ENCODE measurements at places on chromosomes 12 and 14.

- H3K4me3 ChIP-seq = no peak overlapping the region
- H3K36me3 ChIP-seq = no peaks in the 10 kb centered on the region
- H3K4me1 ChIP-seq = no peaks in the 10 kb centered on the region
- DNase-seq = no peak
- no peaks in the 10 kb centered on the region for H3K27me3 ChIP-seq
These were observed 14.4 kb downstream of the TEAD4 start for GRCh38 chr12:2973566-2973965.

GRCh38 chr12:131368668-131369071 is 342.2 kb upstream of the SFSWAP start:
- DNase-seq = peak; percentile 54
- H3K36me3 ChIP-seq = no peaks in the 10 kb centered on the region
- no peak overlapping the region for H3K4me3 ChIP-seq
- H3K27ac ChIP-seq = no peak overlapping the region

- H3K36me3 ChIP-seq = no peaks in the 10 kb centered on the region
- H3K4me3 ChIP-seq = no peak overlapping the region
- H3K27ac ChIP-seq = no peak overlapping the region
- H3K4me1 ChIP-seq = peaks cover 5% of the 10 kb centered on the region
- H3K27me3 ChIP-seq = peaks cover 32% of the 10 kb centered on the region
These were observed 21.0 kb upstream of the MYL2 start for GRCh38 chr12:110941391-110941790.

DNA sequence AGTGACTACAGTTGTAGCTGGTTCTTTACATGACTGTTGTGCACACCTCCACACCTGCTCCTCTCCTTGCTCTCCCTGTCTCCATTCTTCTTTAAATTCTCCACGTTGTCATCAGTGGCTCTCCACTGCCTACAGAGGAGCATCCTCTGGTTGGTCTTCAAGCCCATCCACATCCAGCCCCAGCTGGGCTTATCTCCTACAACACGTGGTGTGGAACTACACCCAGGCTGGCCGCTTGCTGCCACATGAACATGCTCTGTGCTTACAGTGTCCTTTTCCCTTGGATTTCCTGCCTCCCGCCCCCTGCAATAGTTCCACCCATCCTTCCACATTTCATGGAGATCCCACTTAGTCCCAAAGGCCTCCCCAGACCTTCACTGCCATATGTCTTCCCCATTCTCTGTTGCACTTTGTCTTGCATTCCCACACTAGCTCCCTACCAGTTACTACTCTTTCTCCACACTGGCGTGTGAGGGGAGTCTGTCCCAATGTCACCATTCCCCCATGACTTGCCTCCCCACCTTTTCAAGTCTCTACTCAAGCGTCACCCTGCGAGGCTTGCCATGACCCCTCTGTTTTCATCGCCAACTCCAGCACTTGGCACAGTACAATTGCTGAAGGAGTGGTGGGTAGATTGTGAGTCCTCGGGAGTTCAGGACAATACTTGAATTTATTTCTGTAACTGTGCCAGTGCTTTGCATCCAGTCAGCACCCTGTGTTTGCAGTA is 9.8 kb upstream of the MCRS1 start:
- H3K4me3 ChIP-seq = no peak overlapping the region
- no peak for DNase-seq
- H3K36me3 ChIP-seq = peaks cover 11% of the 10 kb centered on the region
- H3K27ac ChIP-seq = no peak overlapping the region
- peaks cover 8% of the 10 kb centered on the region for H3K4me1 ChIP-seq
- H3K27me3 ChIP-seq = no peaks in the 10 kb centered on the region

DNA sequence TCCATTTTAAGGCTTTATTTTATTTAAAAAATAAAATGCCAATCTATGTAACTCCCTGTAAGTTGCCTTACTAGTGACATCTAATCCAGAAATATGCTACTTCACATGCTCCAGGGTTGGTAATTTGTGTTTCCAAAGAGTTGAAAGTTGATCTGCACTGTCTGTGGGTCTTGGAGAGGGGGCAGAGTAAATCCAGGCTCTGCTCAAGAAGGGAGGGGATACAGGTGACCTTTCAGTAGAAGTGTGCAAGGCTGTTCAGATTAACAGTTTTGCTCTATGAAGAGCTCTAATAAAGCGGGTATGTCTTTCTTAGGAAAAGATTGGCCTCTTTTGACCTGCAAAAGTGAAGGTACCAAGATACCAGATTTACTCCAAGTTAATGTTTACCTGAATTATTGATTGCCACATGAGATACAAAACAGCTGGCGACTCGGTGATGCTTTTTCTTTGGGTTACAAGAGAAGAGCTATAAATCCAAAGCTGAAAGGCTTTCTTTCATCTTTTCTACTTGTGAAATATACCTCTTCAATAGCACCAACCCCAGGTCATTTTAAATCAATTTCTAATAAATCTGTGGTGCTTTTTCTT is 75.6 kb upstream of the FLRT2 start:
- H3K4me3 ChIP-seq = no peak overlapping the region
- no peaks in the 10 kb centered on the region for H3K36me3 ChIP-seq
- no peaks in the 10 kb centered on the region for H3K4me1 ChIP-seq
- DNase-seq = no peak
- no peaks in the 10 kb centered on the region for H3K27me3 ChIP-seq

- no peak overlapping the region for H3K4me3 ChIP-seq
- DNase-seq = peak; percentile 43
- no peaks in the 10 kb centered on the region for H3K27me3 ChIP-seq
- no peak overlapping the region for H3K27ac ChIP-seq
- H3K4me1 ChIP-seq = peaks cover 28% of the 10 kb centered on the region
- no peaks in the 10 kb centered on the region for H3K36me3 ChIP-seq
These were observed 143.2 kb downstream of the ZFP36L1 start for GRCh38 chr14:68649476-68650189.

GRCh38 chr12:11584221-11584855 is 65.1 kb upstream of the ETV6 start:
- no peak for DNase-seq
- no peaks in the 10 kb centered on the region for H3K36me3 ChIP-seq
- no peaks in the 10 kb centered on the region for H3K27me3 ChIP-seq
- peaks cover 21% of the 10 kb centered on the region for H3K4me1 ChIP-seq
- H3K4me3 ChIP-seq = no peak overlapping the region

GRCh38 chr12:120835657-120836056 is 68.5 kb downstream of the SPPL3 start:
- peaks cover 2% of the 10 kb centered on the region for H3K36me3 ChIP-seq
- DNase-seq = no peak
- no peak overlapping the region for H3K4me3 ChIP-seq
- no peak overlapping the region for H3K27ac ChIP-seq
- H3K4me1 ChIP-seq = peaks cover 30% of the 10 kb centered on the region

DNA sequence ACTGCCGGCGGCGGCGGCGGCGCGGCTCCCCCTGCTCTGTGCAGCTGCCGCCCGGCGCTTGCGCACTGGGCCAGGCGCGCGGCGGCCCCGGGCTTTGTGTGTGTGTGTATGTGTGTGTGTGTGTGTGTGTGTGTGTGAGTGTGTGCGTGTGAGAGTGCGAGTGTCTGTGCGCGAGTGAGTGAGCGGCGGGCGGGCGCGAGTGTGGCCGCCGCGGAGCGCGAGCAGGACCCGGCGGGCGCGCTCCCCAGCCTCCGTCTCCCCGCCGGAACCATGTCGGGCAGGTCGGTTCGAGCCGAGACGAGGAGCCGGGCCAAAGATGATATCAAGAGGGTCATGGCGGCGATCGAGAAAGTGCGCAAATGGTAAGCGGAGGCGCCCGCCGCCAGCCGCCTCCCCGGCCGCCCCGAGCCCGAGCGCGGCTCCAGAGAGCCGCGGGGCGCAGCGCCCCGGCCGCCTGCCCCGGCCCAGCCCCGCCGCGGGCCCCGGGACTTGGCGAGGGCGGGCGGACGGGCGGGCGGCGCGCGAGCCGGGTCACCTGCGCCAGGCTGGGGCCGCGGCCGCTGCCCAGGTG is at the start of gene BCL7A:
Gene BCL7A (plus strand): TSS at position 63 of the 571 bp plus-strand sequence. CDS start 208 bp downstream, at position 271.
- H3K4me1 ChIP-seq = peaks cover 38% of the 10 kb centered on the region
- DNase-seq = no peak
- H3K4me3 ChIP-seq = peak within 1 kb of the TSS; percentile 64
- no peaks in the 10 kb centered on the region for H3K36me3 ChIP-seq
- peak within 1 kb of the TSS; percentile 83 for H3K27ac ChIP-seq

GRCh38 chr12:112841906-112842305 is 50.4 kb downstream of the RPH3A start:
- no peak overlapping the region for H3K27ac ChIP-seq
- H3K36me3 ChIP-seq = no peaks in the 10 kb centered on the region
- H3K4me3 ChIP-seq = no peak overlapping the region

DNA sequence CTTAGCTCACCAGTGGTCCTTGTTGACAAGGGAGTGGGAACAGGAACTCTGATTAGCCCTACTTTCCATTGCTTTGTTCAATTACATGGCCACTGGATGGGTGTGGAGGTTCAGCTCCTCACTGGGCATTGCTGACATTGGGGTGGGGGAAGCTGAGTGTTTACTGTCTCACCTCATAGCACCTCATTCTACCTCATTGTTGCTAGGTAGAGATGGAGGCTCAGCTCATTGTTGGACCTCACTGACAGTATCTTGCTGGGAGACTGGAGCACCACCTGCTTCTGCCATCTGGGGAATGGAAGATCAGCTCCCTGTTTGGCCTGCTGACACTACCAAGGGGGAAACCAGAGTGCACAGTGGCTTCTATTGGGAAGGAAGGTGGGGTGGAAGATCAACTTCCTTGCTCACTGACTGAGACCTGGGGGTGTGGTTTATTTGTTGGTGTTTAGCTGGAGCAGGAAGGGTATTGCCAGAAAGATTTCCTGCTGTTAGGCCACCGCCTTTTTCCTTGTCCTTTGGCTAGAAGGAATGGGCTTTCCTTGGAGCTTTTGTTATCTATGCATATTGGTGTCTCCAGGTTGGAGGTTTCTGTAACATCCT is 1.3 kb upstream of the OR4E2 start:
- H3K36me3 ChIP-seq = no peaks in the 10 kb centered on the region
- H3K27me3 ChIP-seq = no peaks in the 10 kb centered on the region
- H3K4me1 ChIP-seq = no peaks in the 10 kb centered on the region
- no peak for DNase-seq
- H3K27ac ChIP-seq = no peak overlapping the region

DNA sequence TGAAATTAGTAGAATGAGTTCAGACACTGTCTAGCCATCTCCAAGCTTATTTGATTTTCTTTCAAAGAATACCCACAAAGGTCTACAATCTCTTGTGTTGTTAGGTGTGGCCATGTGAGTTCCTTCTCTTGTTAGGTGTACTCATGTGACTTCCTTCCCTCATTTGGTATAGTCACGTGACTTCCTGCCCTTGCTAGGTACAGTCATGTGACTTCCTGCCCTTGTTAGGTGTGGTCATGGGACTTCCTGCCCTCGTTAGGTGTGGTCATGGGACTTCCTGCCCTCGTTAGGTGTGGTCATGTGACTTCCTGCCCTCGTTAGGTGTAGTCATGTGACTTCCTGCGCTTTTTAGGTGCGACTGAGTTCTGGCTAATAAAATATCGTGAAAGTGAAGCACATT is 179.6 kb downstream of the TMX1 start:
- H3K27ac ChIP-seq = no peak overlapping the region
- no peak overlapping the region for H3K4me3 ChIP-seq
- peaks cover 10% of the 10 kb centered on the region for H3K4me1 ChIP-seq

- no peak overlapping the region for H3K4me3 ChIP-seq
- no peak overlapping the region for H3K27ac ChIP-seq
- DNase-seq = no peak
- H3K4me1 ChIP-seq = no peaks in the 10 kb centered on the region
These were observed 19.5 kb upstream of the GAS2L3 start for GRCh38 chr12:100553936-100554335.

DNA sequence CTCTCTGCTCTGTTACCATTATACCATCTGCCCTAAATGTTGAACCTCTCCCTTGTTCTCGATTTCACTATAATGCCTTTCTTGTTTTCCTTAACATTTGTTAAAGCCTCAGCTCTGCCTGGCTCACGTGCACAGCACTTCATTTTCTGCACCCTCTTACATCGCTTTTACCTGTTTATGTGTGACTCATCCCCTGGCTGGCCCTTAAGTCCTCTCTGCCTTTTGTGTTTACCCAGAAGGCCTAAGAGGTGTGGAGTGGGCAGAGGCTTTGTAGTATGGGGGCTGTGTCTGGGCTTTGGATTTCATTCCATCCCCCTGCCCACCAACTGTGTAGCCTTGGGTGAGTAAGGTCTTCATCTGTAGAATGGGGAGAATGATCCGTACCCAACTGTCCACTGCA is 36.5 kb downstream of the UBE3B start:
- no peak overlapping the region for H3K4me3 ChIP-seq
- no peak for DNase-seq
- H3K27me3 ChIP-seq = no peaks in the 10 kb centered on the region
- peaks cover 3% of the 10 kb centered on the region for H3K4me1 ChIP-seq
- no peak overlapping the region for H3K27ac ChIP-seq

- DNase-seq = no peak
- no peaks in the 10 kb centered on the region for H3K36me3 ChIP-seq
- no peak overlapping the region for H3K27ac ChIP-seq
- H3K4me3 ChIP-seq = no peak overlapping the region
These were observed 15.7 kb downstream of the FOXG1 start for GRCh38 chr14:28782301-28782700.

GRCh38 chr14:35047976-35048513 is 2.0 kb downstream of the FAM177A1 start:
- no peak overlapping the region for H3K4me3 ChIP-seq
- DNase-seq = no peak
- H3K4me1 ChIP-seq = peaks cover 27% of the 10 kb centered on the region
- H3K27me3 ChIP-seq = no peaks in the 10 kb centered on the region
- H3K36me3 ChIP-seq = peaks cover 4% of the 10 kb centered on the region

- peaks cover 51% of the 10 kb centered on the region for H3K4me1 ChIP-seq
- no peak overlapping the region for H3K4me3 ChIP-seq
- no peaks in the 10 kb centered on the region for H3K36me3 ChIP-seq
- DNase-seq = no peak
- H3K27me3 ChIP-seq = no peaks in the 10 kb centered on the region
These were observed 24.7 kb downstream of the SYNE2 start for GRCh38 chr14:63877550-63877939.

- peak within 1 kb of the TSS; percentile 19 for H3K27ac ChIP-seq
- peaks cover 5% of the 10 kb centered on the region for H3K27me3 ChIP-seq
- peak within 1 kb of the TSS; percentile 39 for H3K4me3 ChIP-seq
- peaks cover 12% of the 10 kb centered on the region for H3K4me1 ChIP-seq
- peak; percentile 72 for DNase-seq
These were observed at the start of gene CMKLR1 for GRCh38 chr12:108338915-108339657. Gene CMKLR1, minus strand, starts transcription at chr12:108339311. Its CDS starts 45,720 bp downstream, at chr12:108293591.

GRCh38 chr14:79514700-79515099 is 696.6 kb downstream of the DIO2 start:
- no peak for DNase-seq
- no peak overlapping the region for H3K27ac ChIP-seq
- no peak overlapping the region for H3K4me3 ChIP-seq
- H3K27me3 ChIP-seq = no peaks in the 10 kb centered on the region

DNA sequence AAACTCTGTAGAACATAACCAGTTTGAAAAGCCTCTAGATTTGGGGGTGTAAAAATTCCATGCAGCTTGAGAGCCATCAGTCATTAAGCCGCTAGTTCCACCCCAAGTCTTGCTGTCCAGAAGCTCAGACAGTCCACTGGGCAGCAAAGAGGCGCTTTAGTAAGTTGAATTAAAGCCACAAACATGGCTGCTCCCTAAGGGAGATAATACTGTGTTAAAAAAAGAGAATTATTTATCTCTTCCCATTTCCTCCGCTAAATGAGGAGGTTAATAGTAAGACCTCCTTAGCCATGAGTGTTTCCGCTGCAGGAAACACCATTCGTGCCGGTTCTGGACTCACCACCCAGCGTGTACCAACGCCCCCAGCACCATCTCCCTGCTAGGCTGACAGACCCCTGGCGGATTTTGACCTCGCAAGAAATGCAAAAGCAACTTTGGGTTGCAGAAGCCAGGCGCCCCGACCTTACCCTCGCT is 536 bp downstream of the TM7SF3 start:
- peak overlapping the region; percentile 95 for H3K4me3 ChIP-seq
- peak; percentile 82 for DNase-seq
- peak overlapping the region; percentile 93 for H3K27ac ChIP-seq
- H3K4me1 ChIP-seq = peaks cover 40% of the 10 kb centered on the region
